NCI-H1694 (cell line): ENCODE measurements at places on chromosomes 4 and X.

DNA sequence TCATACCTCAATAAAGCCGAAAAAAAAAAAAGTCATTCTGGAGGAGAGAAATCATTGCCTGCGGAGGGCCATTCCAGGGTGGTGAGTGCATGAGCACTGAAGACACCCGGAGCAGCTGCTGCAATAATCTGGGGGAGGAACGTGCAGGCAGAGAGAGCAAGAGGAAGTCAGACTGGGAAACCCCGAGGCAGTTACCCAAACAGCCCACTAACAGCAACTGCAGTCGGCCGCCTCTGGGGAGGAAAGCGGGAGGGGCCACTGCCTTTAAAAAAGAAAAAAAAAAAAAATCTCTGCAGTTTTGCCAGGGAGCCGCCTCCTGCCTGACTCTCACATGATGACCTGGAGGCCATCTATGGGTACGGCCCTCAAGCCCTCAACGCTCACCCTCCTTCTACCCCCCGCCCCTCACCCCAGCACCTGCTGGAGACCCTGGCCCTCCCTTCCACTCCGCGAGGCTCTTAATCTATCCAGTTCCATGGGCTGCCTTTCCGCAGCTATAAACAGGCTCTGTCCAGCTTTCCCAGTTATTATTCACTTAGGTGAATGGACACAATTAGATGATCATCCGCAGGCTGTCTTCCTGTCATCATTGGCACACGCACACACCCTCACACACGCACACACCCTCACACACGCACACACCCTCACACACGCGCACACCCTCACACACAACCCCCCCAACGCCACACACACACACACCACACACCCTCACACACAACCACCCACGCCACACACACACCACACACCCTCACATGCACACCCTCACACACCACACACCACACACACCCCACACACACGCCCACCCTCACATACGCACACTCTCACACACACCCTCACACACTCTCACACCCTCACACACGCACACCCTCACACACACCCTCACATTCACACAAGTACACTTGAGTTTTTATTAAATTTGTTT lies 3.4 kb upstream of the AVPR2 start:
- DNase-seq, result peak; percentile 40

DNA sequence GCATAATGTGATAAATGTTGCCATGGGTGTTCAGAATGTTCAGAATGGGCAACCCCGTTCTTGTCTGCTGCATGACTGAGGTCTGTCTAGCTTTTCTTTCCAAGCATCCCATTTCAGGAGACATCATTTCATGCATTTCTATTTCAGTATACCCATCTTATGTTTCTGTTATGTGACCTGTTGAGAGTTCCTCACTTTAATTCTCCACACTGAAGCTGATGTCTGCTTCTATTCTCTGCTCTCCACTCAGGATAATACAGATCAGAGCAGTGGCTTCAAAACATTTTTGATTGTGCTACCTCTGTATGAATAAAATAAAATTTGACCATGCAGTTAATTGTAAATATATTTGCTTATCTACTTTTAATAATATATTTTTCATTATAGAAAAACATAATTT lies 398.6 kb downstream of the ARHGAP24 start:
- no peak for DNase-seq

DNA sequence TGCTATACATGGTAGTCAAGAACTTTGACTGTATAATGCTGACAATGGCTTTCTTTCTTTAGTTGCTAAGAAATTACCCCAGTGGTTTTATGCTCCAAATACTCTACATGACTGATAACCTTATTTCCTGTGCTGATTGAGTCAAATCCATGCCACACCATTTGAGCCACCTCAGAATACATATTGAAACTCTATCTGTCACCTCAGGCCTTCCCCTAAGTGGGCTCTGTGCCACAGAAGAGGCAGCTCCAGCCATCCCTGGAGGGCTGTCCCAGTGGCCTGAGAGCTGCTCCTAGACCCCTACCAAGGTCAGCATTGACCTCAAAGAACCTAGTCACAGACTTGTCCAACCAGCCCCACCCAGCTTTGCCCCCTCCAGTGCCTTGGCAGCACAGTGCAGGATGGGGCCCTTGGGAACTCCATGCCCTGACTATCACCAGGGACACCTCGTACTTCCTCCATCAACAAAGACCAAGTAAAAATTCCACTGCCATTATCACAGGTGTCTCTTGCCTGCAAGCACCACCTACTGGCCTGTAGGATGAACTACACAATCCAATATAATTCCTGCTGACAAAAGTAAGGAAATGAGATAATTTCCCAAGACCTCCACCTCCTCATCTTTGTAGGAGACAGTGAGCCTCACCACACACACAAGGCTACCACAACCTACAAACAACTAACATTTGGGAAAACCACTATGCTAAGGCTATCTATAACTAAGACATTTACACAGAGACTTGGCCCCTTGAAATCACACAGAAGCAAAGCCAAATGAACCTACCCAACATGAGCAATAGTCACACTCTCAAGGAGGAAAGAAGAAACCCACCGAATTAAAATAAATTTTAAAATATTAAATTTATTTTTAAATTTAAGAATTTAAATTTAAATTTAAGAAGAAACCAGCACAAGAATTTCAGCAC lies 239.9 kb downstream of the NKX6-1 start:
- no peak for DNase-seq

DNA sequence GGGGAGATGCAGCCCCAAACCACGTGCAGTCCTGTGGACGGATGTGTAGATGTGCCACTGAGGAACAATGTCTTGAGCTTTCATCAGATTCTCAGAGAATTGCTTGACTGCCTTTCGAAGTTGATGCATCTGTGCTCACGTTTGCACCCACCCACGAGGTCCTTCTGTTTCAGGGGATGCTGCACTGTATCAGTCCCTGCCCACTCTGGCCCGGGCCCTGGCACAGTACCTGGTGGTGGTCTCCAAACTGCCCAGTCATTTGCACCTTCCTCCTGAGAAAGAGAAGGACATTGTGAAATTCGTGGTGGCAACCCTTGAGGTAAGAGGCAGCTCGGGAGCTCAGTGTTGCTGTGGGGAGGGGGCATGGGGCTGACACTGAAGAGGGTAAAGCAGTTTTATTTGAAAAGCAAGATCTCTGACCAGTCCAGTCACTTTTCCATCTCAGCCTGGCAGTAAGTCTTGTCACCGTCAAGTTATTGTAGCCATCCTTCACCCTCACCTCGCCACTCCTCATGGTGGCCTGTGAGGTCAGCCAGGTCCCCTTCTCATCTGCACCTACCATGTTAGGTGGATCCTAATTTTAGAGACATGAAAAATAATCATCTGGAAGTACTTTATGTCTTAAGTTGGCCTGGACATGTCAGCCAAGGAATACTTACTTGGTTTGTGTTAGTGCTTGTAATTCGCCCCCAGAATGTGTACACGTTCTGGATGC lies 36.4 kb upstream of the MSANTD1 start:
- no peak for DNase-seq

GRCh38 chr4:43816116-43816515 lies 632.5 kb downstream of the KCTD8 start:
- peak; percentile 0 for DNase-seq

GRCh38 chr4:159495515-159496236 lies 392.8 kb downstream of the RAPGEF2 start:
- no peak for DNase-seq

- DNase-seq, result no peak
Observed at GRCh38 chrX:49844611-49845010, 15.5 kb downstream of the PAGE4 start.

DNA sequence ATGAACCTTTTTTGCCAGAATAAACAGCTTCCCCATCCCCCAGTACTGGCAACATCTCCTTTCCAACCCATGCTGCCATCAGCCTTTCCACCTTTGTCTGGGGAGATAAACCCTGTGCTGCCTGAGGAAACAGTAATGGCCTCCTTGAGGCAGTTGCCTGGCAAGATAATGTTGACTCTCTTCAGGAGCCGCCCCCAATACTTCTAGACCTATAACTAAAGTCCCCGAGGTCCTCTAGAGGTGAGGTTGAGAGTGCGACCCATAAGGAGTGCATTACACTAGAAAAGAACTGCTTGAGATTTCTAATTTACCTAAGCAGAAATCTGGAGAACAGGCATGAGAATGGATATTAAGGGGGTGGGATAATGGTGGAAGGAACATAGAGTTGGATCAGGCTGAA lies 963.2 kb upstream of the PCDH7 start:
- no peak for DNase-seq

GRCh38 chrX:23784470-23785331 lies 1.7 kb downstream of the SAT1 start:
- no peak for DNase-seq

DNA sequence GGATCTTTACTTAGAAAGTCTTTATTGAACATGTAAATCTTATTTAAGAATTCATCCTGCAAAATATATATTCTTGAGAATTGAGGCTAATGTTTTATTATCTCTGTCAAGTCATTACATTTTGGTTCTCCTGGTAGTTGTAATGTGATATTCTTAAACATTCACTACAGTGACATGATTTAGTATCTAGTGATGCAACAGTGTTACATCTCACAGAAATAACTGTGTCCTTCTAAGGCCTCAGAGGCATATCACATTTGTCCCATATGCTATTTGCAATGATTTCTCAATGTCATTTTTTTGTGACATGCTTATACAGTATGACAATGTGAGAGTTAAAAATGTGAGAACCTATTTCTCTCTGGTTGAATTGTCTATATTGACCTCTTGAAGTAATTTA lies 34.1 kb downstream of the PRRG1 start:
- no peak for DNase-seq

DNA sequence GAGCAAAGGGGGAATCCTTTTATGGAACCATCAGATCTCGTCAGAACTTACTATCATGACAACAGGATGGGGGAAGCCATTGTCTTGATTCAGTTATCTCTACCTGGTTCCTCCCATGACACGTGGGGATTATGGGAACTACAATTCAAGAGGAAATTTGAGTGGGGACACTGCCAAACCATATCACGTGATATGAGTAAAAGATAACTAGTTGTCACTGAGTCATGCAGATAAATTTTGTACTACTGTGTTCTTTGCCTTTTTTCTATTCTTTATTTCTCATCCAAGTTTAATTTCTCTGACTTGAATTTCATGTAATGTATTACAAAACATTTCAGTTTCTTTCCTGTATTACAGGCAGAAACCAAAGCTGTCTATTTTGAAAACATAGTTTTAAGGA lies 383.2 kb downstream of the EPHA5 start:
- no peak for DNase-seq

DNA sequence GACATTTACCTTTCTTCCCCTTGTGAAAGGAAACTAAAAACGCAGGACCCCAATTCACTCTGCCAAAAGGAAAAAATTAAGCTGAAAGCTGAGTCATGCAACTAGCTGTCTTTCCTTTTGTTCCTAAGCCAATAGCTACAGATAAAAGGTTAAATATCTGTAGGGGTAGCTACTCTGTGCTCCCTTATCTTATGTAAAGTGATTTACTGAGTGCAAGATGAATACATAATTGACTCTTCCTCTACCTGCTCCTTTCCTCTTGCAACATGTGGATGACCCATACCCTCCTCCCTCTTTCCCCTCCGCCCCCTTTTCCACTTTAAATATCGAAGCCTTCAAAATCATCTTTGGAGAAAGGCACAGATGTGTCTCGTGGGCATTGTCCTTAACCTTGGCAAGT lies 68.0 kb upstream of the ZNF157 start:
- DNase-seq, result no peak

- peak; percentile 44 for DNase-seq
Observed at GRCh38 chrX:150683536-150684146, 9.6 kb upstream of the MTMR1 start.
